ENCODE measurements at places on chromosomes 5 and 9. TPM values are rescaled to one million over a fixed set of nuclear protein-coding genes. Genes with fewer than 3 reads are reported as not detected.

The ANKDD1B gene
- total RNA-seq = 2.8 TPM

The PDGFRB gene
- total RNA-seq = 0.52 TPM

The NIPAL4 gene
- total RNA-seq = 1.1 TPM

The CFAP157 gene
- 0.10 TPM for total RNA-seq

The DPH7 gene
- 29.9 TPM for total RNA-seq

The SLC22A4 gene
- total RNA-seq = 1.6 TPM

The CHSY3 gene
- total RNA-seq = 0.70 TPM

The PCDHB4 gene
- 0.35 TPM for total RNA-seq

The PLEKHG4B gene
- 0.15 TPM for total RNA-seq

The PCDHGB6 gene
- total RNA-seq = 2.3 TPM
